ENCODE measurements at places on chromosomes 12 and 14.

DNA sequence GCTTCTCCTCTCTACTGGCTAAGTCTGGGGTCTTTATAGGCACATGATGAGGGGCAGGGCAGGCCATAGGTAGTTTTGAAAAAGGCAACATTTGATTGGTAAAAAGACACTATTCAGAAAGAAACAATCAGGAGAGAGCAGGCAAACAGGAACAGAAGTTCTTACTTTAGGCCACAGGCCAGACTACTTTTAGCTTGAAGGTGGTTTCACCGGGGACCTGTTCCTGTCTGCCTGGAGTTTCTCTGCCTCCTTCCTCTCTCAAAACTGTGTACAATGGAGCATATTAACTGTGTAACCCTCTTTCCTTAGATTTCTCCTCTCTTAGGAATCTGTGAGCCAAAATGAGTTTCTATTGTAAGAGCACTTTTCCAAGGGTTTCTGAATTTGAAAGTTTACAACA, 167.9 kb upstream of the AVPR1A start:
- no peak for DNase-seq

DNA sequence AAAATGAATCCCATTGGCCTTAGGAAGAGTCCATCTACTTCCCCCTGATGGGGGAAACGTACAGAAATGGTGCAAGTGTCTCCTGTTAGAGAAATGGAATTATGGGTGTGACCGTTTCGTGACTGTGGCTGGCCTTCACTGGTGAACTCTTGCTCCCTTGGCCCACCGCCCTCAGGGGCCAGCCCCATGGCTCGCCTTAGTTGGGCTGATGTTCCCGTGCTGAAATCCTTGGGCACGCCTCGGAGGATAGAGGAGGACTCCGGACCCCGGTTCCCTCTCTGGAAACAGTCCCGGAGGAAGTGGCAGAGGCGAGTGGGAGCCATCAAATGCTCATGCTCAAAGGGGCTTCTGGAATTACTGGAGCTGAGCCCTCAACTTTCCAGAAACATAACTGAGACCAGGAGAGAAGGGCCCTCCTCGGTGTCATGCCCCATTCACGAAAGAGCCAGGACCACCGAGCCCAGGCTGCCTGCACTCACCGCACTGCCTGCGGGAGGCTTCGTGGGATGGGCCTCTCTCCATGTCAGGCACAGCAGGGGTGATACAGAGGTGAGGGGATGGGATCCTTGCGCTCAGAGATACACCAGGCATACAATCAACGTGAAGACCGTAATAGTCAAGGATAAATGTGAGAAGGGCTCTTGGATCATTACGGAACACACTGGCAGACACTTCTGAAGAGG, 10.1 kb upstream of the CACNA2D4 start:
- DNase-seq, result no peak

DNA sequence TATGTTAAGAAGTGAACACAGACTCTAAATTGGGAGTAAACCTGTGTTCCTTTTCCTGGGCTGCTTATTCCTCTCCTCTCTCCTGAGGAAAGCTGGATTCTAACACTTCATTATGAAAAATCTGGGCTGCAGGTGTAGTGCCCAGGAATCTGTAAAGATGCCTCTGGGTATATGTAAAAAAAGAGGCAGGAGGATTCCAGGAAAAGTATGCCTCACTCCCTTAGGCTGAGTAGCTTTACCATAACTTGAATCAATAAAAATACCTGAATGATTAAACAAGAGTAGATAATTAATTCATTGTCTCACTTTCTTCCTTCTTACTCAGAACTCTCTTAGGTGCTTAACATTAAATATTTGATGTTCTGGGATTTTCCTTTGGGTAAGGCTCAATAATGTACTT, 185.1 kb downstream of the GRIP1 start:
- DNase-seq, result no peak

GRCh38 chr12:115886666-115887065, 390.8 kb downstream of the MED13L start:
- DNase-seq, result no peak

DNA sequence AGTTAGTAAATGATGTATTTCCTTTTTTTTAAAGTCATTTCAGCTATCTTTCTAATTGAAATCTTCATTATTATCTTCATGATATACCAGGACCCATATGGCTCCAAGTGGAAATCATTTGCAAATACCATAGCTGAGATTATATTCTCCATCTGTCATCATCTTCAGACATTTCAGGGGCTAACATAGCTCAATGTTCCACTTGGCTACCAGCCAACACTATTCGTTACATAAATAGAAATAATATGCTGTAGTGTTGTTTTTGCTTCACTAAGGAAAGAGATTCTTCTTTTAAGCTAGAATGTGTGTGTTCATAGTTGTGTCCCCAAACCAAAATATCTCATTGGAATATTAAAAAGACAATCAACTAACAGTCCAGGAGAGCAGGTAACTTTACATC, 225.1 kb downstream of the DIO2 start:
- DNase-seq, result no peak

DNA sequence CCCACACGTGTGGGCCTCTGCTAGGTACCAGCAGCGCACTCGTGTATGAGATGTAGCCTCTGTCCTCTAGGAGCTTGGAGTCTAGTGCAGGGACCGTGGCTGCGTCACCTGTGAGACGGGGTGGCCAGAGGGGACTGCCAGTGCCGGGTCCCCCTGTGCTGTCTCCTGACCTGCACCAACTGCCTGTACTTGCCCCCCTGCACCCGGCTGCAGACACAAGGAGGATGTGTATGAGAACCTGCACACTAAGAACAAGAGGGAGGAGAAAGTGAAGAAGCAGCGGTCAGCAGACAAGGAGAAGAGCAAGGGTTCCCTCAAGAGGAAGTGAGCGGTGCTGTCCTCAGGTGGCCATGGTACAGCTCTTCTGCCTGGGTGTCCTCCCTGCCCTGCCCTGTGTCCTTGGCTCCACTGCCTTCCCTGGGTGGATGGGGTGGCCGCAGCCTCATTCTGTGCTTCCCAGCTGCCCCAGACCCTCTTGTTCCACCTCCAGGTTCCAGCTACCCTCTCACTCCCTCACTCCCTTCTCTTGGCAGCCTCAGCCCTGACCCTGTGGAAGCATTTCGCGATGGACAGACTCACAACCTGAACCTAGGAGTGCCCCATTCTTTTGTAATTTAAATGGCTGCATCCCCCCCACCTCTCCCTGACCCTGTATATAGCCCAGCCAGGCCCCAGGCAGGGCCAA, 9.6 kb downstream of the PTPN6 start:
- DNase-seq, result no peak

DNA sequence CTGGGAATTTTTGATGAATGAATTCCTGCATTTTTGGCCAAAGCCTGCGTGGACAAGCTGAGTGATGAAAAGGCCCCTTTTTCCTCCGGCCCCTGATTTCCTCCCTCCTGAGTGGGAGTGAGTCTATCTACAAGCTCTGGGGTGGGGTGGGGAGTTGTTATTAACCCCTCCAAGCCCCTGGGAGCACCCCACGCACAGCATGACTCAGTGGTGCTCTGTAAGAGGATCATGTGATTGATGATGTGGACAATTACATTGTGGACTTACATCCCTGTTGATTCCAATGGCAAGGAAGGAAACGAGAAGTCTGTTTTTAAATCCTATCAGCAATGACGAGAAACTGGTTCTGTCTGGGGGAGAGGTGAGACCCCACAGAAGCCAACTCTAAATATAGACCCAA, 5.1 kb upstream of the DLK1 start:
- no peak for DNase-seq

DNA sequence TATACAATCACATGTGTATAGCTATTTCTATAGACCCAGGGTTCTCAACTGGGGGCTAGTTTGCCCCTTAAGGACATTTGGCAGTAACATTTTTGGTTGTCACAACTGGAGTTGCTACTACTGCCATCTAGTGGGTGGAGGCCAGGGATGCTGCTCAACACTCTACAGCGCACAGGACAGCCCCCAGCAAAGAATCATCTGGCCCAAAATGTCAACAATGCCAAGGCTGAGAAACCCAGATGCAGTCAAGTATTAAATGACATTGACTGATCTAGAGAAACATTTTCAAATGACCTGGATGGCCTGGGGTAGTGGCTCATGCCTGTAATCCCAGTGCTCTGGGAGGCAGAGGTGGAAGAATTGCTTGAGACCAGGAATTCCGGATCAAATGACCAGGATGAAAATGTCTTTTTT, 5.8 kb downstream of the WSB2 start:
- DNase-seq, result peak; percentile 64

- no peak for DNase-seq
These were observed 55.2 kb downstream of the FOS start for GRCh38 chr14:75333606-75334548.

Measured in K562 (cell line).